ENCODE measurements at places on chromosomes 7 and 10.

- no peak for DNase-seq
Measured at GRCh38 chr10:102554531-102554930, 50.8 kb downstream of the SUFU start.

DNA sequence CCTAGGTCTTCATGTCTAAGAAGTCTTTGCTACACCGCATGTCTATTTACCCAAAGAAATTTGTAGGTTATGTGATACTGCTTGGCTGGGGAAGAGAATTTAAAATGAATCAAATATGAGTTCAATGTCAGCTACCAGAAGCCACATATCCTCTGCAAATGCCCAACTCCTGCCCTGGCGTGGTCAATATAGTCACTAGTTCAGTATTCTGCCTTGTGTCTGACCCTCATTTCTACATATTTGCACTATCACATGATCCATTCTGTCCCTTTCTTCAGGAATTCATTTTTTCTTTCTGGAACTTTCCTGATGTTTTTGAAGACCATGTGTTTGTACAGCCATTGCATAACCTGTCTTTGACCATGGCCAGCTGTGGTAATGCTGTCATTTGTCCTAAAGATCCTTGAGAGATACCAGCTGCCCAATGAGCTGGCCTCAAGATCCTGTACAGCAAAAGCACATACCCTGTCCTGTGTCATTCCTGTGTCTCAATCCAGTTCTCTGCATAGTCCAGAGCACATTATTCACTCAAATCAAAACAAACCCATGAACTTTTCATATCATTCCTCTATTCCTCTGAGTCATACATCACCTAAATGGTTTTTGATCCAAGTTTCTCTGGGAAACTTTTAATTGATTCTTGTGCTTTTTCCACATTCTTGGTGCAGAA is 524.5 kb downstream of the PARD3 start:
- no peak for DNase-seq

- DNase-seq, result no peak
Measured at GRCh38 chr10:102639537-102639936, 4.7 kb upstream of the TRIM8 start.

DNA sequence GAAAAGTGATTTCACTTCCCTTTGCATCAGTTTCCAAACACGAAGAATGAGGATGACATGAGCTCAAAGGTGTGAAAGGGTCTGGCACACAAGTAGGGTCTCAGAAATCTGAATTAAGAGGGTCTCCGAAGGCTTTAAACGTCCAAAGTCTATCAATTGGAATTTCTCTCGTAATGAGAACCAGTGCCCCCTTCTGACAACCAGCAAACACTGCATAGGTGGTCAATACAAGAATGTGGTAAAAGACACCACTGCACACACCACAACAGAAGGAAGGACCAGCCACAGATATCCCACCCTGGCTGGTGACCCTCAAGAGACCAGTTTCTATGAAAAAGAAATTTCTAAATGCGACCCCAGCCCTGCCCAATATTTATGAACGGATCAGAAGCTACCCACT is 78.1 kb downstream of the CALN1 start:
- DNase-seq, result no peak

All from right hindlimb (tissue), 1 donor.